SK-N-SH (cell line): ENCODE measurements at places on chromosomes 12 and 14.

GRCh38 chr14:64409126-64409920 lies 21.2 kb downstream of the MTHFD1 start:
- no peak for DNase-seq

DNA sequence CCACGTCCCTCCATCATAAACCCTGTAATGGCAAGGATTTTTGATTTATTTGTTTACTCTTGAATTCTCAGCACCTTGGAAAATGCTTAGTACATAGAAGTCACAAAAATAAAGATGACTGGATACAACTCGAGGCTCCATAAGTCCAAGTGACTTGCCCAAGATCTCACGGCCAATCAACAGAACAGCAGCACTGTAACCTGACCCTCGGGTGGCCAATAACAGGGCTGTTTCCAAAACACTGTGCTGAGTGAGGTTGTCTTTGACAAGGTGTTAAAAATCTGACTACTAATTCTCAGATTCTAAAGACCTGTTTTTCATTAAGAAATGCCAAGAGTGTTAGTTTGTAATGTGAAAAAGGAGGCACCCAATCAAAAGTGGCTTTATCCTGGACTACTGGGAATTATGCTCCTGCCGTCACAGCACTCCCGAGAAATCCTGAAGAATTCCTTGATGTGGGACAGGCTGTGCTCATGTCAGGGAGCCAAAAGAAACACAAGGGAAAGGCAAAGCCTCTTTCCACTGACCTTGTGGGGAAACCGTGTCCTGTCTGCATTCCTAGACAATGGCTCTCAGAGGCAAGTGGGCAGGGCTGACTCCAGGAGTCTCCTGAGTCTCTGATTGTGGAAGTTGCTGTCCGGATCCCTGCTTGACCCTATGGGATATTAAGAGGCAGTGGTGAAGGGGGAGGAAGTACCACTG lies 204.7 kb upstream of the PELI2 start:
- DNase-seq = no peak

GRCh38 chr14:51382506-51382905 lies 142.5 kb downstream of the TMX1 start:
- no peak for DNase-seq

DNA sequence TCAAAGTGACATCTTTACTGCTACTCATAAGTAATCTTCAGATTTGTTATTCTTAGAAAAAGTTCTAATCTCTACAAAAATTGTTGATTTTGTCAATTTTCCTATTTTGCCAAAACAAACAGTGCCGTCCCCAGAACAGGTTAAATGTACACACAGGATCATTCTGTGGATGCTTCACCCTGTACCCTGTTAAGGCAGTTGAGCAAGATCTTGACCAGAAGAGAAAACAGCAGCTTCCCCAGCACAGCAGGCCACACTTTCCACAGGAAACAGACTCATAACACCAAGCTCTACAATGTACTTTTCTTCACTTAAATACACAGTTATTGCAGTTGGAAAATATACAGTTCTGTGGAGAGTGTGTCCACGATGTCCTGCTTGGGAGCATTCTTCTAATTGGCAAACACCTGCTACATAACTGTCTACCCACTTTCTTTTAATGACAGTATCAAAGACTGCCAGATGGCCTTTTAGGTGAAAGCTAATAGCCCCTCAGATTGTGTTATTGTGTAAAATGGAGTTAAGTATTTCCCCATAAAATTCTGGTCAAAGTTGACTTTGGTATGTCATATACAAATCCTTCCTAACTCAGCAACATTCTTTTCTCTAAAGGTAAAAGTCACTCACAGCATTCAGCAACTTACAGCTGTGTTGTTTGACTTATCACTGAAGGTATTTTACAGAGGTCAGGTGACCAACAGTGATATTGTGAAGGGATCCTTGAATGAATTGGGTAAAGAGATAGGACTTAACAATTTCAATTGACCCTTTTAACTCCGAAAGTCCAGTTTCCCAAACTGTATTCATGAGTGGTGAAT lies 77.0 kb downstream of the SEC23A start:
- no peak for DNase-seq

GRCh38 chr12:7970475-7971252 lies 34.7 kb upstream of the SLC2A3 start:
- DNase-seq = peak; percentile 86

GRCh38 chr12:67517181-67517887 lies 131.2 kb upstream of the DYRK2 start:
- no peak for DNase-seq

GRCh38 chr12:5688226-5688625 lies 256.3 kb downstream of the NTF3 start:
- no peak for DNase-seq

GRCh38 chr12:103301642-103302591 lies 193.9 kb downstream of the C12orf42 start:
- peak; percentile 31 for DNase-seq

DNA sequence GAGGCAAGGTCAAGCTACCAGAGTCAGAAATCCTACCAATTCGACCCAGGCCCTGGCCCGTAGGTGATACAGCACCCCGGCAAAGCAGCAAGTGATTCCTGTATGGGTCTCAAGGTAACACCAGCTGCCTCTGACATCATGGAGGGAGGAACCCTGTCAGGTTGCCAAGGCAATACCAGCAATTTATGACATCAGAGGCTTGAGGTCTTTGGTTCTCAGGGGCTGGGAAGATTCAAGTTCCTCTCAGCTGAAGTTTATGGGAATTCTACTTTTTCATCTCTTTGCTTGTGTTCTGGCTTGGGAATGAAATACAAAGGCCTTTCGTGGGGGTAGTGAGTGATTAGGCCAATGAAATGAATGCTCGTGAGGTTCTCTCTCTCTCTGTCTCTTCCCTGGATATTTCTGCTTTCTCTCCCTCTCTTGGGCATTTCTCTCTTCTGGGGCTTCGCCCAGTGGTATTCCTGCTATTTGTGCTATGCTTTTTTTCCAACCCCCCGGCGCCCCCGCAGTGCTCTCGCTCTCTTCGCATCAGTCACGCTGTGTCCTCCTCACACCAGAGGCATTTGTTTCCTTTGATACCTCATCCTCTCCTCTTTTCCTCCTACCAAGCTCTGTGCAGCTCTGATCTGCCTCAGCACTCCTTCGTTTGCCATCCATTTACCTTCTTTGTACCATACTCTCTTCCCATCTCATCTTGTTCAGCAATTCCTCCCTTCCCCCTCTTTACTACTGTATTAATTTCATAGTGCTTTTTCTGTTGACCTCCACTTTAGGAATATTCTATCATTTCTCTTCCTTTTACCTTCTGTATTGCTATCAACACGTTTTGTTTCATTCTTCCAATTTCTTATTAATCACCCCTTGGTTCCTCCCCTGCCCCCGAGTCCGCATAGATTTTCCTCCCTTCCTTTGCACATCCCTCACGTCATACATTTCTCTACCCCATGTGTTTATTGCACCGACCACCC lies 2.9 kb downstream of the ZFHX2 start:
- DNase-seq = no peak

- peak; percentile 1 for DNase-seq
Measured at GRCh38 chr14:42110167-42110566, 503.5 kb downstream of the LRFN5 start.

DNA sequence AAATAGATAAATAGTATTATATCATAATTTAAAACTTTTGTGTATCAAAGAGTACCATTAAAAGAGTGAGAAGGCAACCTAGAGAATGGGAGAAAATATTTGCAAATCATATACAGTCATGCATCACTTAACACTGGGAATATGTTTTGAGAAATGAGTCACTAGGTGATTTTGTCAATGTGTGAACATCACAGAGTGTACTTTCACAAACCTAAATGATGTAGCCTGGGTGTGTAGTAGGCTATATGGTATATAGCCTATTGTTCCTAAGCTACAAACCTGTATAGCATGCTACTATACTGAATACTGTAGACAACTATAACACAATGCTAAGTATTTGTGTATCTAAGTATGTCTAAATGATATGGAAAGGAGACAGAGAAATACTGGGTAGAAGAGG lies 48.0 kb upstream of the ARID2 start:
- DNase-seq = no peak

GRCh38 chr12:52171950-52172512 lies 19.8 kb downstream of the KRT80 start:
- DNase-seq = no peak

DNA sequence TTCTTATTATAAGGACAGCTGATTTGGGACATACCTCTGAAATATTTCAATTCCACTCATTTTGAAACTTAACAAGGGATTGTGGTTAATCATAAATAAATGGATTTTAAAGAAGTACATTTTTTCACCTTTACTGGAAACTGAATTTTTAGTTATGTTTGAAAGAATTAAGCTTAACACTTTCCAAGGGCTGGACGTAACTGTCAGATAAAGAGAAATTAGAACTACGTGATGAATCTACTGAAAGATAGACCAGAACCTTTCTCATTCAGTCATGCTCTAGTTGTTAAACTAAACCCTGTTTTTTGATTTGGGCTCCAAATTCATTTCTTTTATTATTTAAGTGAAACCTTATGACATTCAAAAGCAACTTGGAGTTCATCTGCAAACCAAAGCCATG lies 1892.1 kb upstream of the SEL1L start:
- no peak for DNase-seq

- no peak for DNase-seq
Measured at GRCh38 chr14:32186248-32186647, 15.6 kb upstream of the RNU6-7 start.

DNA sequence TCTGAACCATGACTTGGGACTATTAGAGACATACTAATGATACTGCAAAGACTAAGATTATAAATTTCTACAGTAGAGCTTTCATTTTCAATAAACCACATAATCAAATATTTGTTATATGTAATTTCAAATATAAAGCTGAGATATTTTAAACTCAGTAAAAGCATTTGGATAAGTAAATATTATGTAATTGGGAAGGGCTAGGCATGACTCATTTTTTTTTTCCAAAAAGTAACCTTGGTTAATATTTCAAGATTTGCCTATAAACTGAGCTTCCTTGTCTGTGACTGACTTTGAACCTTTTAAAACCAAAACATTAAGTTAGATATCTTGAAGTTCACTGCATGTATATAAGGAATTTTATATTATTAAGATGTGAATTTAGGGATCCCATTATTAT lies 332.5 kb downstream of the CEP128 start:
- no peak for DNase-seq

- DNase-seq = peak; percentile 65
Measured at GRCh38 chr12:54082397-54082892, 28.8 kb downstream of the HOXC4 start.

- no peak for DNase-seq
Measured at GRCh38 chr14:66237741-66238140, 248.4 kb upstream of the CCDC196 start.

GRCh38 chr14:24924544-24924943 lies 125.4 kb downstream of the STXBP6 start:
- DNase-seq = no peak

DNA sequence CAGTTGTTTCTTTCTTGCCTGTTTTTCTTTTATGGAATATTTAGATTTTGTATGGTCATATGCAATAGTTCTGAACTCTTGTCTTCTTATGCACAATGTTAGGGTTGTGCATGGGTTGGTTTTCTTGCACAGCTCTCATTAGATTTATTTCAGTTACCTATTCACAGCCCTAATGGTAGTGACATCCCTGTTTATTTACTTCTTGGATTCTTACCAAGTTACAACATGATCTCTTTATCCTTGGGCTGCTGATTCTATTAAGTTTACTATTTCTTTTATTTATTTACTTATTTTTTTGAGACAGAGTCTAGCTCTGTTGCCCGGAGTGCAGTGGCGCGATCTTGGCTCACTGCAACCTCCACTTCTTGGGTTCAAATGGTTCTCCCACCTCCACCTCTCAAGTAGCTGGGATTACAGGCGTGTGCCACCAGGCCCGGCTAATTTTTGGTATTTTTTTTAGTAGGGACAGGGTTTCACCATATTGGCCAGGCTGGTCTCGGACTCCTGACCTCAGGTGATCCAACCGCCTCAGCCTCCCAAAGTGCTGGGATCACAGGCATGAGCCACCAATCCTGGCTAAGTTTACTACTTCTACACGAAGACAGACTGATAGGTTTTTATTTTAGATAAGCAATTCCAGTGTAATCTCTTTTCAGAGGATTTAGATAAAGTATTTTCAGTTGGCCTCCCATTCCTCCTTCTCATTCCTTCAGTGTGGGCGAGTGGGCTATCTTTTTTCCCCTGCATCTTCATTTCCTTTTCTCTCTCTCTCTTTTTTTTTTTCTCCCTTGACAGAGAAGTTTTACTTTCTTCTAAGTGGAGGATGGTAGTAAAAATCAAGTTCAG lies 395.1 kb upstream of the RGS6 start:
- DNase-seq = no peak

DNA sequence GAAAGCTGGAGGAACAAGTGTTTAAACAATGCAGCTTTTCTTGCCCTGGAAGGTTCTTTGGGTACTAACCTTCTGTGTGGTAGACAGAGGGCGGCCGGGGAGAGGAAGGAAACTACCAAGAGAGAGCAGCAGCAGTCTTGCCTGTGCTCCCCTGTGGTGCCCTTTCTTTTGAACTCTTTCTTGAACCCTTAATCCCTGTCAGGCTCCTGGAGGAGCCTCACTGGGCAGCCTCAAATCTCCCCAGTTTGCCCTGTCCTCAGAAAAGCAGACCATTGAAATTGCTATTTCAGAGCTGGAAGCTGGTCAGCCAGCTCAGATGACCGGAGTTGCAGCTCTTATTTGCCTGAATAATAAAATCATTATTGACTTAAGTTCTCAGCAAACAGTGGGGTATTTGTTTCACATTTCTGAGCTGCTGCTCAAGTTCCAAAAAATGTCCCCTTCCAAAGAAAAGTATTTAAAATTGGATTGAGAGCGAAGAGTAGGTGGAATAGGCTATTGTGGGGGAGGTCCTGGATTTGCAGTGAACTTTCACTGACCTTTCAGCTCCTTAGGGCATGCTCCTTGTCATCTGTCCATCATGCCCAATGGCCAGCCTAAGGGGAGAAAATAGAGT lies 42.1 kb upstream of the RNASE3 start:
- DNase-seq = no peak

- peak; percentile 76 for DNase-seq
Measured at GRCh38 chr12:51391283-51392123, at the start of gene GALNT6. Gene GALNT6, minus strand, starts transcription at chr12:51391406. Its CDS starts 11,625 bp downstream, at chr12:51379781.

GRCh38 chr12:94148739-94149118 lies 352 bp downstream of the PLXNC1 start:
- DNase-seq = peak; percentile 85

DNA sequence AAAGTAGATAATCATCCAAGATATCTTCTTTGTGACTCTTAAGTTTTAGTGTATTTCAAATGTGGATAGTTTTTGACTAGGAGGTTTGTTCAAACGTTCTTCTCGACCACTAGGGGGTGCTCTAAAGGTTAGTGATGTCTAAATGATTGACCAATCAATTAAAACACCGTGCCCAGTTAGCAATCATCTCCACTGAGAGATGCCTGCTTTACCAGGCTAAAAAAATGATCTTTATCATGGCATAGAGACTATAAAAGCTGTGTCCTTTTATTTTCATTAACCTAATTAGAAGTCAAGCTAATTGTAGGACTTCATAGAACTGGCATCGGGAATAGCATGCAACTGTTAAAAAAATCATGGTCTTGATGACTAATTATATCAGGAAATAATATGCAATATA lies 153.9 kb downstream of the PRKCH start:
- DNase-seq = no peak

DNA sequence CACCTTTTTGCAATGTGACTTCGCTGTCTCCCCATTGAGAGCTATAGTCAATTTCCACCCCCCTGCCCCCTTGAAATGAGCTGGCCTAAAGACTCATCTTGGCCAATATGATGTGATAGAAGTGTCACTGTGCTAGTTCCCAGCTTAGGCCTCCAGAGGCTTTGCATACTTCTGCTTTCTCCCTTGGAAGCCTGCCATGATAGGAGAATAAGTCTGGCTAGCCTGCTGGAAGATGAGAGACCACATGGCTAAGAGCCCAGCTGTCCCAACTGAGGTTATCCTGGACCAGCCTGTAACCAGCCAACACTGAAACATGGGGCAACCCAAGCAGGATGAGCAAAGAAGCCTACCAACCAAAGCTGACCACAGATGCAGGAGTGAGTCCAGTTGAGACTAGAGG lies 196.9 kb downstream of the GRIN2B start:
- no peak for DNase-seq
